ENCODE measurements at places on chromosomes 3 and 15. TPM values are rescaled to one million over a fixed set of nuclear protein-coding genes. Genes with fewer than 3 reads are reported as not detected.

Gene GNAT1
- total RNA-seq, result not detected

Gene NRG4
- total RNA-seq, result 2.2 TPM

Gene SEMA3B
- 3.4 TPM for total RNA-seq

Gene MANF
- total RNA-seq, result 19.3 TPM

Gene ELL3
- 0.73 TPM for total RNA-seq

Gene CYB561D2
- total RNA-seq, result 10.1 TPM

Gene CCR3
- not detected for total RNA-seq

Gene PPP1R2
- total RNA-seq, result 74.8 TPM
